Cerebellum (tissue), 4 donors: ENCODE measurements at places on chromosomes 5 and 9.

GRCh38 chr9:70262948-70263347 lies 4.2 kb downstream of the SMC5 start:
- DNase-seq: no peak

GRCh38 chr5:142544071-142544753 lies 141.7 kb downstream of the FGF1 start:
- DNase-seq: no peak

DNA sequence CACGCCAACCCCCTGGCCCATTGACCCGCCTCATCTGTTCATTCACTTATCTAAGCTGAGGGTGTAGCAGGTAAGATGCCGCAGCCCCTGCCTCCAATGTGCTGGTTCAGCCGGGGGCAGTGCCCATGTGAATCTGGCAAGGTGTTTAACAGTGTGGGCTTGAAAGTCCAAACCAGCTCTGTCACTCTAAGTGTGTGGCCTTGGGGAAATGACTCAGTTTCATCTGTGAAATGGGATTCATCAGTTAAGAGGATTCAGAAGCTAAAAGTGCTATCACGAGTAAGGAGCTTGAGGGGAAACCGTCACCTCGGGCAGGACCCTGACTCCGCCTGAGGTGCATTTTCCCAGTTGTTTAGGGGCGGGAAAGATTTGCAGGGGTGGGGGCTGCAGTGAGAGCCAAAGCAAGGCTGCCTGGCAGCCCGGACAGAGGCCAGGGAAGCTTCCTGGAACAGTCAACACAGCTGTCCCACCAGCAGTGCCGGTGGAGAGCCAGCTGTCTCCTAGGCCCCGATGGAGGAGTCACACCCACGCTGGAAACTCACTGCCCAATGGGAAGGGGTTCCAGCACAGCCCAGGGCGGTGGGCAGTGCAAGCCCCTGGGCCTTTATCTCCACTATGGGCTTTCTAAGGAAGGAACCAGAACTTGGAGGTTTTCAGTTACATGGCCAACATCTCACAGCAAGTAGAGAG lies 9.7 kb upstream of the URM1 start:
- DNase-seq: no peak

- DNase-seq: no peak
Observed at GRCh38 chr5:1439388-1440097, 5.7 kb downstream of the SLC6A3 start.

DNA sequence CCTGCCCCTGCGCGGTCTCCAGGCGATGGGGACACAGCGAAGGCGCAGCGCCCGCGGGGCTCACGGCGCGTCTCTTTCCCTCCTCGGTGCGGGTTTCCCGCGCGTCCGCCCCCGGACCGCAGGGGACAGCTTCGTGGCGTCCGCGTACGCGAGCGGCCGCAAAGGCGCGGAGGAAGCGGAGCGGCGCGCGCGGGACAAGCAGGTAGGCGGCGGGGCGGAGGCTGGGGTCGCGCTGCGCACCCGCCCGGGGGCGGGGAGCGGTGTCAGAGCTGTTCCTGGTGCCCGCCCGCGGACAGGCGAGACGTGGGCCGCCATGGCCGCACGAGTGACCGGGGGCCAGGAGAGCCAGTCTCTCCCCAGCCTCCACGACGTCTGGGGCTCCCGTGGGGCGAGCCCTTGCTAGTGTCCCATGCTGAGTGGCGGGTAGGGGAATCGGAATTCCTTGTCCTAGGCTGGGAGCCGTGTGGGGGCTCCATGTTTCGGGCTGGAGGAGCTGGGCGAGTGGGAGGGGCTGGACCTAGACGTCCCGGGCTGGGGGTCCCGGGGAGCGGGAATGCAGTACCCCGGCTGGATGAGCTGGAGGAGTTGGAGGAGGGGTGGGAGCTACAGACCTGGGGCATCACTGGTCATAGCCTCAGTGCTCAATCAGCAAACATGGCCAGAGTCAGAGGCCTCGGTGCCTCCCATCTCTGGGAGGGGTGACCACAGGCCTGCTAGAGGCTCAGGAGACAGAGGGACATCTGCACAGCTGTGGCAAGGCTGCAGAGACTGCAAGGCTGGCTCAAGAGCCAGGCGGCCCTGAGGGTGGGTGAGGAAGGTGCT lies 968 bp downstream of the NKD2 start:
- no peak for DNase-seq

DNA sequence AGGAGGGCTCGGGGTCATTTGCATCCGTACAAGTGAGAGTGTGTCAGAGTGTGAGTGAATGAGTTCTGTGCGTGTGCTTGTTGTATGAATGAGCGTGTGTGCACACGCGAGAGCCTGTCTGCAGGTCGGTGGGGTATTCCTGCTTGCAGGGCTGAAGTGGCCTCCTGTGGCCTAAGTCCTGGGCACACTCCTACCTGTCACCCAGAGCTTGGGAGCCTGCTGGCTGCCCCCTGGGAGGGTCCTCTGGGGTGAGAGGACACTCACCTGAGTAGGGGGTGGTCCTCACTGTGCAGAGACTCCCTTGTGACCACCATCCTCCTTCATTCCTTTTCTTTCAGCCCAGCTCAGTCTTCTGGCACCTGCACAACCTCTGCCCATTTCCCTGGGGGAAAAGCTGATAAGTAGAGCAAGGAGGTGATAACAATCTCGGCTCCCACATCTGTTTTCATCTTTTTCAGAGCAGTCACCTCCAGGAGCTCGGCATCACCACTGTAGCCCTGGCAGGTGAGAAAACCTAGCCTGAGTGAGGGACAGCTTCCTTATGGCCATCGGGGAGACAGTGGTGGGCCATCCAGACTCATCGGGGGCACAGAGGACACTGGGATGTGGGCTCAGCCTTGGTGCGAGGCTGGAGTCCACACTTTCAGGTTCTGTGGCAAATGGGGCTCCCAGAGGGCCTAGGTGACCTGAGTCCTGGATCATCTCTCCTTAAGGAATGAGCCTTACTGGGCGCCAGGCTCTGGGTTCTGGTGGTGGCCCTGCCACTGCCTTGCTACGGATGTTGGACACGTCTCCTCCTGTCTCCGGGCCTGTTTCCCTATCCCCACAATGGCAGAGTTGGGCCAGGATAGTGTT lies 38.7 kb upstream of the SYNPO start:
- no peak for DNase-seq

DNA sequence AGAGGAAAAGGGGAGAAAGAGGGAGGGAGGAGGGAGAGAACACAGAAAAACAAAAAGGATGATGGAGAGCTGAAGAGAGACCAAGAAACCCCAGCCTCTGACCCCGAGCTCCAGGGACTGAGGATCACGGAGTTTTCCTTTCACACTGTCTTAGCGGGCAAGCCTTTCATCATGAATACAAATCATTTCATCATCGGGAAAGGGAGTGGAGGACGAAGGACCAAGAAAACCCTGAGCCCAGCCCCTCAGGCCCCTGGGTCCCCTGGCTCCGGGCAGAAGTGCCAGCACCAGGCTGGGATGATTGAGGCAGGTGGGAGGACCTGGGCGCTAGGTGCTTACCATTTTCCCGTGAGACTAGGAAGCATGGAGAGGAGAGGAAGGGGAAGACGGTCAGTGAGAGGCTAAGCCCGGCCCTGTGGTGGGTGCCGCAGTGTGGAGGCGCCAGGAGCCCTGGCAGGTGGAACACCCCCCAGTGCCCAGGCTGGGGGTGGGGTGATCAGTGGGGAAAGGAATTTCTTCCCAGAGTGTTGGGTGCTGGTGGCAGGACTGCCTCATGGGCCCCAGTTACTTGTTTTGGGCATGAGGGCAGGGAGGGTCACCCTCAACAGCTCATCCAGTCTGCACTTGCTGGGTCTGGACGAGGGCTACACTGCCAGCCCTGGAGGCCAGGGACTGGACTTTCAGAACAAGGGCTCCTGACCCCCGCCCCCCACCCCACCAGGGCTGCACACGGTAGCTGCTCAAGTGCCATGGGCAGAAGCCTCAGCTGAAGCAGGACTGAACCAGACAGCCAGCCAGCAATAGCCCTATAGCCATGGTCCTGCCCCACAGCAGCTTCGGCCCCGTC lies 49.0 kb upstream of the SARDH start:
- DNase-seq: no peak

DNA sequence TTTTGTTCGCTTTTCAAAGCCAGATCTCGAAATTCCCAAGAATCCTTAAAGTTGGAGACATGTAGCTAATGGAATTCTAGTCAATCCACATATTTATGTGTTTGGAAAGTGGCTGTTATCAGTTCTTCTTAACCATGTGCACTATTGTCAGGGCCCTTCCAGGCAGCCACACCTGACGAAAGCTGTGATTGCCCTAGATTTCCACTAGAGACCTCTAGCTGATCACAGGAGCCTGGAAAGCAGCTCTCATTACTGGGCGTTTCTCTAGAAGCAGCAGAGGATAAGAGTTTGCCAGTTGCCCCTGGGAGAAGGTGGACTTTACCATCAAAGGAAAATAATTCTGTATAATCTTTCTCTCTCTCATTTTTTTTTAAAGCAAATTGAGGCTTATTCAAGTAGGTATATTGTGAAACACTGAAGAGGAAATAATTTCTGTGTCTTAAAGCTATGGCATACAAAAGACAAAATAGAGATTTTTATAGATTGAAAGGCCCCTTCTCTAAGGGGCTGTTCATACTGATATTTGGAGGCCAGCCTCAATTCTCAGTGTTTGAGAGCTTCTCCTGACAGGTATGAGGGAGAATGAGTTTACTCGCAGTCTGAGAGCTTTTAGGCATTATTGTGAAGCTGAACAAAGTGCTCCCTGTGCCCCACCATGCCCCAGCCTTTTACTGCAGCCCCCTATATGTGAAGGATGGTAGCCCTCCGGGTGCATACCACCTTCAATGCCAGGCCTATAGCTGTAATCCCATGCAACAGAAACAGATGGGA lies 405.4 kb upstream of the ACTBL2 start:
- DNase-seq: peak; percentile 8

DNA sequence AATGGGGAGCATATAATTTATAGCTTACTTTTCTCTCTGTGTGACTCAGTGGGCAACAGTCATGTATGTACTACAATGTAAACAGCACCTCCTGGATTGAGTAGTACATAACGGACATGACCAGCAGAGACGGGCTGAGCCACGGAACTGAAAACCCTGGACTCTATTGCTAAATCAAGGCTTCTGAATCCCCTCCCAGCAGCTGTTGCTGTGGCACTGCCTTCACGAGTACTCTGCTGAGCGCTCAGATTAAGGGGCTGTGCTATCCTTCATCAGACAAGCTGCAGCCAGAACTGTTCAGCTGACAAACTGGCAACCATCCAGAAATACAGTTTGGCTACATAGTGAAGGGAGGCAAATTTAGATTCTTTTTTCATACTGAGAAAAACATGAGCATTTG lies 131.3 kb upstream of the CCDC180 start:
- no peak for DNase-seq

- no peak for DNase-seq
Observed at GRCh38 chr5:151056379-151057325, 24.2 kb downstream of the TNIP1 start.

GRCh38 chr5:42880496-42881150 lies 68.9 kb upstream of the SELENOP start:
- DNase-seq: no peak

- DNase-seq: no peak
Observed at GRCh38 chr5:88718736-88719135, 164.2 kb downstream of the MEF2C start.
